HepG2 (cell line): ENCODE measurements at places on chromosomes 1 and 21. TPM values are rescaled to one million over a fixed set of nuclear protein-coding genes. Genes with fewer than 3 reads are reported as not detected.

Gene PTPRF
- 47.3 and 55.9 TPM in 2 replicates for total RNA-seq

Gene LPAR3
- total RNA-seq = not detected in 2 replicates

DNA sequence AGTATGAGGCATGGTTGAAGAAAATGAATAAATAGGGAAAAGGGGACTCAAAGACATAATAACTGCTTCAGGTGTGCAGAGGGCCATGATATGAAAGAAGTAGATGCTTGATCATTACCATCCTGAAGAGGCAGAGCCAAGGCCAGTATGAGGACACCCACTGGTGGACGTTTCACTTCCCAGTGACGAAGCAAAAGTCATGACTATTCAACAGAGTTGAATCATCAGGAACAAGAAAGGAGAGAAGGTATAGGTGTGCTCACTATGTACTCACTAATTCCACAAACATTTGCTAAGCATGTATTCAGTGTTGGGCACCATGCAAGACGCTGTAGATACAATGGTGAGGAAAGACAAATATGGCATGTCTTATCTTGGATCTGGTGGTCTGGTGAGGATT, 319.2 kb upstream of the RUNX1 start:
- no peak for DNase-seq

GRCh38 chr1:204760350-204760749, 74.8 kb upstream of the LRRN2 start:
- no peak for DNase-seq

GRCh38 chr1:170704256-170704655, 40.3 kb downstream of the PRRX1 start:
- no peak for DNase-seq

DNA sequence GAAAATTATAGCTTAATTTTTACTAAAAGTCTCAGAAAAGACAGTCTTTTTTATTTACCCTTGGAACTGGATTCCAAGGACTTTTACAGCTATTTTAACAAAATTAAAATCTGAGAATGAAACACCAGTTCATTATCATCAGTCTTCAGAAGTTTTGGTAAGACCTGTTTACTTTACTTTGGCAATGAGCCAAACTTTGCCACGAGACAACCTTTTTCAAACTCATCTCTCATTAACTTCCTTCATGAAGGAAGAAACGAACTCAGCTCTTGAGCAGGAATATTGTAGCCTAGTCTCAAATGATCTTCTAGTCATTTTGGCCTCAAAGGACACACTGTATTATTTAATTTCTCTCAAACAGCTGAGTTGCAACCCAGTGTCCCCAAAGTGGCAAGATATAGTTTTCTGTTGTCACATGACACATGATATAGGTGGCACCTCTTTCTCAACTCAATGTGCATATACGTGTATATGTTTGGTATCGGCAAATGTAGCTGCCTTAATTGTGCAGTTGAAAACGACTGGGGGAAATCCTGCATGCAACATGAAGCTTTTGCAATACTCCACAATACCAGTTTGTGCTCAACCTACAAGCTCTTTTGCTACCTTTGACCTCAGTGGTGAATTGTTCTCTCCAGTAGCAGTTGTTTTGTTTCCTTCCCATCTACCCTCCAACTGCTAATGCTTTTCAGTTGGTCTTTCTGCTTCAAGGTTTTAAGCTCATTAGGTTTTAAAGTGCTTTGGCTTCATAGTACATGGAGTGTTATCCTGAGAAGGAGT, 8.4 kb upstream of the GNG4 start:
- DNase-seq = peak; percentile 52

DNA sequence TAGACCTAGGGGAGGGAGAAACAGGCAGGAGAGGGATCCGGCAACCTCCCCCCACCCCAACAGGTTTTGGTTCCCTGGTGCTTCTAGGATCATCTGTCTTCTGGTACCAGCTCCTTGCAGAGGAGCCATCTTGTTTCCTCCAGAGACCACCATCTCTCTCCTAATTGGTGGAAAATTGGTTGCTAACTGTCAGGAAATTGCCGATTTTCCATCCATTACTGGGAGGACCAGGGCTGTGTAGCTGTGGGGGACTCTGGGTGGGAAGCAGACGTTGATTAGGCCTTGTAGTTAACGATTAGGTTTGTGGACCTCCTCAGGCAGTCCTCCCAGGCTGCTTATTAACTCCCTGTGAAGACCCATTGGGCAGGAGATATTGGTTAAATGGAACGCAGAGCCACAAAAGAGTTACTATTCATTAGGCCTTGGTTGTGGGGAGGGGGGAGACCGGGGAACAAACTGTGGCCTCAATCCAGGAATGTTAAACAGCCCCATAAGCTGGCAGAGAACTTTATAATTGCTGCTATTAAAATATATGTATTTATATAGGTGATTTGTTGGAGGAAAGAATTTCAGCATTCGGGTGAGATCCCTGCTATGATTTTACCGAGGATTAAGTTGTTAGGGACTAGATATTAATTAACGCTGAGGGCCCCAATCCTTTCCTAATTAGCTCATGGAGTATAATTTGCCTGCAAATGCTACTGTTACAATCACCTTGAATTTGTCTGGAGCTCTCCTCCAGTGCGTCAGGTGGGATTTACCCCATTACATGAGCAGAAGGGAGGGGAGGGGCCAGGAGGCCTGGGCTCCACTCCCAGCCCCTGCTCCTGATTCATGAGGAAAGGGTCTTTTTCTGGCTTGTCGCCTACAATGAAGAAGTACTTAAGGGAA, 61.2 kb upstream of the TRABD2B start:
- DNase-seq = no peak

GRCh38 chr1:100532645-100533044, 5.3 kb upstream of the GPR88 start:
- no peak for DNase-seq
